ENCODE measurements at places on chromosomes 6 and 20.

GRCh38 chr6:104046426-104046825, 813.3 kb downstream of the HACE1 start:
- DNase-seq = no peak

DNA sequence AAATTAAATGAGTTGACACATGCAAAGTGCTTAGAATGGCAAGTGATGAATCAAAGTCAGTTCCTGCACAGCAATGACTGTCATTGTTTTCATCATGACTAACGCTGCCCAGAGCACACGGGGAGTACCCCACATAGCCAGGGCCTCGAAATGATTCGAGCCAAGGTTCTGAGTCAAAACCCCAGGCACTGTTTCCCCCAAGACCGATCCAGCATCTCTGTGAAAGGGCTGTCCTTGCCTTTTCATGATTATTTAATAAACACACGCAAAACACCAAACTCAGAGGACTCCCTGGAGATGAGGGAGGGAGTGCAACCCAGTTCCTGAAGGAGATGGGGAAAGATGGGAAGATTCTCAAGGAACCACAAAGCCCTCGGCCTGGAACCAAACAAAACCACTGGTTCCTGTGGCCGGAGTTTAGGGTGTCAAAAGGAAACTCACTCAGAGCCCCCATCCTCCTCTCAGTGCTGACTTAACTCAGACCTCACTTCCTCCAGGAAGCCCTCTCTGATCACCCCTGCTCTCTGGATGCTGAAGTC, 3.8 kb downstream of the PREX1 start:
- no peak for DNase-seq

GRCh38 chr20:41094353-41095055, 42.8 kb upstream of the PLCG1 start:
- DNase-seq = no peak

DNA sequence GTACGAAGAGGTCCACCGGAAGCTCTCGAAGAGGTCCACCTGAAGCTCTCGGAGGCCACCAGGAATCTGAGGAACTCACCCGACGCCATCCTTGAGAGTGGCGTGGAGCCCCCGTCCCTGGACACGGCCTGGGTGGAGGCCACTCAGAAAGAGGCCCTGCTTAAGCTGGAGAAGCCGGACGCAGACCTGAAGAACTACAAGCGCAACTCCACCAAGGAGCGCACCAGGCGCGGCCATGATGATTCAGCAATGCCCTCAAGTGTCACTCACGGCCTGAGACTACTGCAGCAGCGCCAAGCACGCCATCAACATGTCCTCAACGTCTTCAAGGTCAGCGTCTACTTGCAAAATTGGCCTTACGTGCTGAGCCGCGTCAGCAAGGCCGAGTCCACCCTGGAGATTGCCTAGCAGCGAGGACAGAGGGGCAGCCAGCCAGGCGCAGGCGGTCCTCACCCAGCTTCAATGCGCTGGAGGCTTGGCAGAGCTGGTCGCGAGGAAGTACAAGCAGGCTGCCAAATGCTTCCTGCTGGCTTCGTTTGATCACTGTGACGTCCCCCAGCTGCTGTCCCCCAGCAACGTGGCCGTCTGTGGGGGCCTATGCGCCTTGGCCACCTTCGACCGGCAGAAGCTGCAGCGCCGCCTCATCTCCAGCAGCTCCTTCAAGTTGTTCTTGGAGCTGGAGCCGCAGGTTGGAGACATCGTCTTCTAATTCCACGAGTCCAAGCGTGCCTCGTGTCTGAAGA, 7.7 kb upstream of the GJA10 start:
- DNase-seq = no peak

GRCh38 chr6:80234401-80234800, 127.9 kb downstream of the BCKDHB start:
- no peak for DNase-seq

DNA sequence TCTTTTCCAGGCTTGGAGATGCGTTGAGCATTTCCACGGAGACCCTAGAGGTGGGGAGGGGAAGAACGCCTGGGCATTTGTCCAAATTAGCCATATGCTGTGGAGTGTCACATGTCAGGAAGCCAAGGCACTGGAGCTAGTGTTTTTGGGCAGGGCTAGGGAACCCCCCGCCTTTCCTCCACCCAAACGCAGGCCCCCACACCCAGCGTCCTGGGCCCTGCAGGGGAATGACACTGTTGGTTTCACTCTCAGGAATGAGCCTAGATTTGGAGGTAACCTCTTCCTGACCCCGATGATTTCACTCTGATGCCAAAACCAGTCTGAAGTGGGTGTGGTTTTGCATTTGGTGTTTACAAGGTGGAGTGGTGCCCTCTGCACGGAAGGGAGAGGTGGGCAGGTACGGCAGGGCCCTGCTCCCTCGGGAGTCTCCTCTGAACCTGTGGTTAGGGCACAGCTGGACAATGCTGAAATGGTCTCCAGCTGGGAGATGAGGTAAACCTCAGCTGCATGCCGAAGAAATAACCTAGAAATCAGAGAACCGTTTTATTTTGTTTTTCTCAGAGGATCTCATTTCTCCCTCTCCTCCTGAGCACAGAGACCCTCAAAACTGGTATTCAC, 29.5 kb downstream of the MTHFD1L start:
- no peak for DNase-seq

DNA sequence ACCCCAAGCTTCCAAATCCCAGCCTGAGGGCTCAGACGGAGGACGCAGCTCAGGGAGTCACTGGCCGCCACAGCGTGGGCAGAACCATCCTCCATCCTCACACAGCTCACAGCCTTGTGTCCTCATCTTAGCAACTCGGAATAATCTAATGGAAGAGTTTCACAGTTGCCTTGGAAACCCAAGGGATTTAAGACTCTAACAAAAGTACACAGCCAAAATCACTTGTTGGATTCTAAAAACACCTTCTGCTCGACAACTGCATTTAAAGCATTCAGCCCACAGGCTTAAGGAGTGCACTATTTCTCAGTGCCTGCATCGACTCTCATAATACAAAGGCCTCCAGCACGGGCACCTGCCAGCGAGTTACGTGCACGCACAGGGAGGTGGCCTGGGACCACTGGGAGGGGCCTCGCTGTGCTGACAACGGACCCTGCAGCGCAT, 45.4 kb downstream of the ZBTB46 start:
- DNase-seq = no peak

DNA sequence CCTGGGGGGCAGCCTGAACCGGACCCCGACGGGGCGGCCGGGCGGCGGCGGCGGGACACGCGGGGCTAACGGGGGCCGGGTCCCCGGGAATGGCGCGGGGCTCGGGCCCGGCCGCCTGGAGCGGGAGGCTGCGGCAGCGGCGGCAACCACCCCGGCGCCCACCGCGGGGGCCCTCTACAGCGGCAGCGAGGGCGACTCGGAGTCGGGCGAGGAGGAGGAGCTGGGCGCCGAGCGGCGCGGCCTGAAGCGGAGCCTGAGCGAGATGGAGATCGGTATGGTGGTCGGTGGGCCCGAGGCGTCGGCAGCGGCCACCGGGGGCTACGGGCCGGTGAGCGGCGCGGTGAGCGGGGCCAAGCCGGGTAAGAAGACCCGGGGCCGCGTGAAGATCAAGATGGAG, 636 bp downstream of the SRF start:
- no peak for DNase-seq

GRCh38 chr6:7219310-7219709, 93.7 kb downstream of the SSR1 start:
- no peak for DNase-seq

DNA sequence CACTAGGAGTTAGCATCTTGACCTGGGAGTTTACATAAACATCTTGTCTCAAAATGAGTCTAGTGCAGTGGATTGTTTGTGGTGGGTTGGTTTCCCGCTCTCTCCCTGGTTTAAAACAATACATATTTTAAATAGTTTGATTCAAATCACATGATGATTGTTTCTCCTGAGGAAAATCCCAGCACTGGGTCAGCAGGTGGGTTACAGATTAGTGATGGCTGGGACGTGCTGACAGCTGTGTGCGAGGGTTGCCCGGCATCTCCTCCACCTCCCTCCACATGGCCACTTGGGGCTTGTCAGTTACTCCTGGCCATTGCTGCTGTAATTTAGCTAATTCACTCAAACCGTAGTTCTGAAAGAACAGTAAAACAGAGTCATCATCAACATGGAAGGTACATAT, 306.4 kb upstream of the CITED2 start:
- DNase-seq = no peak

- DNase-seq = no peak
These were observed 23.7 kb downstream of the SERPINB1 start for GRCh38 chr6:2817903-2818443.

DNA sequence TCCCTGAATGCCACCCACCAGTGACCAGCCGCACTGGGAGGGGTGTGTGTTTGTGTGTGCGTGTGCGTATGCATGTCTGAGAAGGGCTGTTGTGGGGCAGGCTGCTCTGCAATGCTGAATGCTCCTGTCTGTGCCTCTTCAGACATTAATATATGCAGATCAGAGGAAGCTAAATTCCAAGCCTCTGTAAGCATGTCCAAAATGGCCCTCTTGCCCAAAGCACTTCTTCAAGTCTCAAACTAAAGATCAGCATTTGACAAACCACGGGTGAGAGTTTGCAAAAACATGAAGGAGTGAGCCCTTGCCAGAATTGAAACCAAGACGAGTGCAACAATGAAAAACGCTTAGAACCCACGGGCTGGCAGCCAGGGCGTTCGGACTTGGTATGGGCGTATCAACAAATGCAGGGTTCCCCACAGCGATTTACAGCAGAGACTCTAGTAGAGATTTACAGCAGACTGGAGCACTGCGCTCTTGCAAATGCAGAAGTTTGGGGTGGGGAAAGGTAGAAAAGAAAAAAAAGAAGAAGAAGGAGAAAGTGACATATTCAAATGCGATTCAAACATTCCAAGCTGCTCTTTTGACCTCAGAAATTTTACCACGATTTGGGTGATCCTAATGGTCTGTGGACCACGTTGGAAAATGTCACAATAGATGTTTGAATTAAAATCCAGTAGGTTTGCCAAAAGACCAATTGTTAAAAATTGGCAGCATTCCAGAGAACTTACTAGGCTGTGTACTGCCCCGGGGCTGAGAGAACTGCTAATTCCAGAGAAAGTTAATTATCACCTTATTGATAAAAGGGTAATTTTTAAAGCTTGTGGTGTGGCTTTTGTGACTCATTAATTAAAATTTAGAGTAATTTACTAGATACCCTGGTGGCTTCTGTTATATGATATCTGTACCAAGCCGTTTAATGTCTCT, 3.5 kb downstream of the SCML4 start:
- no peak for DNase-seq

DNA sequence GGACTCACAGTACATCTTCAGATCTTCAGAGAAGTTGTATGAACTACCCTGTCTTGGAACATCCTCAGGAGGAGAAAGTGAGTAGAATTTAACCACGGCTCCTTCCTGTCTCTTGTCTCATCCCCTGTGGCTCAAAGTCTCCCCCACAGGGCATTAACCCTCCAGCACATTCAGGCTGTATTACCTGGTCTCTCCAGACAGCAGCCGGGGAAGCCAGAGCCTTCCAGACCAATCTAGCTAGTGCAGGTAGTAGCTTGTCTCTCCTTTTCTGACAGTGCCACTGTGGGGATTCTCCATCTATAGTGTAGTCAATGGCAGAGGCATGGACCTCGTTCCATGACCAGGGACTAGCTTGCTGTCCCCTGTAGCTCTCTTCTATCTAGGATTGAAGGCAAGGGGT, 16.9 kb upstream of the ELMO2 start:
- no peak for DNase-seq

DNA sequence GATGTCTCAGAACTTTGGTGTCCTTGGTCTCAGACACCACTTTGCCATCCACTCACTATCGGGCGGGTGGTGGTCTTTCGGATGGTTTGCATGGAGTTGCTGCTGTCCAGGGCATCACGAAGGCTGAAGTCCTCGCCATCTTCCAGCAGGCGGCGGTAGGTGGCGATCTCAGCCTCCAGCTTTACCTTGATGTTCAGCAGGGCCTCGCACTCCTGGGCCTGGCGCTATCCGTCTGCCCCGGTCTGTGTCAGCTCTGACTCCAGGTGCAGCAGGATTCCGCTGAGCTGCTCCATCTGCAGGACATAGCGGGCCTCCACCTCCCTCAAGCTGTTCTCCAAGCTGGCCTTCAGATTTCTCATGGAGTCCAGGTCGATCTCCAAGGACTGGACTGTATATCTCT, 36.0 kb downstream of the ZNF311 start:
- DNase-seq = no peak

GRCh38 chr20:9027626-9028025, 41.3 kb upstream of the PLCB4 start:
- no peak for DNase-seq

DNA sequence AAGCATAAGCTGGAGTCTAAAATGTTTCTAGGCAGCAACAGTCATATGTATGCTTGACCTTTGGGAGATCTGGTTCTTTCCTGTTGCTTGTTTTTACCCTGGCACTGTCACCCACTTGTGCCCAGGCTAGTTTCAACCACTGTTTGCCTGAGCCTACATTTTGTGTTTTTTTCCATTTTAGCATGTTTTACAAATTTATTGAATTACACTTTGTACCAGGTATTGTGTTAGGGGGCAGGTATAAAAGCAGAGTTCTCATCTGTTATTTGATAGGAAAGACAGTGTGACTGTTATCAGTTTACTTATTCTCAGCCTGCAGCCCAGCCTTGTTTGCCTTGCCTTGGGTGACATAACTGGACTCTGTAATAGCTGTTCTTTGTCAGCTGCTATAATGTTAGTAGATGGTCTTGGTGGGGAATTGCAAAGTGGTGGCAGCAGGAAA, 147.0 kb downstream of the CDKAL1 start:
- DNase-seq = no peak

GRCh38 chr6:1757131-1757530, 147.4 kb downstream of the FOXC1 start:
- no peak for DNase-seq

GRCh38 chr20:49951151-49951550, 15.0 kb downstream of the RNF114 start:
- DNase-seq = no peak

Data from renal cortex interstitium (tissue), 15 donors.